Stimulated activated CD4-positive, alpha-beta T cell treated with anti-CD3 and anti-CD28 coated beads, Interleukin-1b, Interleukin-23, amount 100 ng/mL, for 1 hour (primary cell): ENCODE measurements at places on chromosomes 7 and 10.

DNA sequence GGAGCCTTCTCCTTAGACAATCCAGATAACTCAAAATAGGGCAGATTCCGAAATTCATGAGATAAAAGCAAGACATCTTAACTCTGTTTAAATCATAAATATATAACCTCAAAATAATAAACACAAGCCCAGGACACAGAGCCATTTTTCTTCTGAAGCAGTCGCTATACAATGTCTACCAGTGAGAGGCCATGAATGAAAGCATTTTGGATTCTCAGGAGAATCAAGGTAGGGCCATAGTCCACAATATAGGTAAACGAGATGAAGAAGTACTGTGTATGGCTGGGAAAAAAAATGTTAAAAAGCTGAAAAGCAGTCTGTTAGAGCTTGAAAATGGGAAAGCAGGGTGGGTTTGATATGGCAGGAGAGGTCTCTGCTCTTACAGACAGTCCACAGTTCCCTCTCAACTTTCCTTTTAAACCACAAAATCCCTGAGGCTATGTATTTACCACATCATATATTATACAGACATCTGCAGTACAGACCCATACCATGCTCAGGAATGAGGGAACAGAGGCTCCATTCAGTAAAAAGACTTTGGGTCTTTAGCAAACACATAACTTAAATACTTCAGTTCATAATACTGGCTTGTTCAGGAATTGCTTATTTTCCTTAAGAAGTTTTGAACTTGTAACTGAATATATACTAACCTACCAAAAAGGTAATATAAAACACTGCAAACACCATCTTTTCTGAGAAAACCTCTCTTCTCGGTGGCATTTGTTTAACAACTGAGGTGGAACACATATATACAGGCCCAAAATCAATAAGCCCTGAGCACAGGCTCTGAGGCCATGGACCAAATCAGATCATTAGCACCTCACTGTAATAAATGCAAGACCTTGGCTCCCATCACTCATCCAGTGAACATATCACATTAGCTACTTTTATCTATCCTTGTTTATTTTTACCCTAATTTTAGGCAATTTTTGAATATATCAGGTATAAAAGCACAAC, 109.3 kb downstream of the SORBS1 start:
- no peak for DNase-seq

GRCh38 chr10:122407375-122408125, 33.0 kb downstream of the PLEKHA1 start:
- no peak for DNase-seq

DNA sequence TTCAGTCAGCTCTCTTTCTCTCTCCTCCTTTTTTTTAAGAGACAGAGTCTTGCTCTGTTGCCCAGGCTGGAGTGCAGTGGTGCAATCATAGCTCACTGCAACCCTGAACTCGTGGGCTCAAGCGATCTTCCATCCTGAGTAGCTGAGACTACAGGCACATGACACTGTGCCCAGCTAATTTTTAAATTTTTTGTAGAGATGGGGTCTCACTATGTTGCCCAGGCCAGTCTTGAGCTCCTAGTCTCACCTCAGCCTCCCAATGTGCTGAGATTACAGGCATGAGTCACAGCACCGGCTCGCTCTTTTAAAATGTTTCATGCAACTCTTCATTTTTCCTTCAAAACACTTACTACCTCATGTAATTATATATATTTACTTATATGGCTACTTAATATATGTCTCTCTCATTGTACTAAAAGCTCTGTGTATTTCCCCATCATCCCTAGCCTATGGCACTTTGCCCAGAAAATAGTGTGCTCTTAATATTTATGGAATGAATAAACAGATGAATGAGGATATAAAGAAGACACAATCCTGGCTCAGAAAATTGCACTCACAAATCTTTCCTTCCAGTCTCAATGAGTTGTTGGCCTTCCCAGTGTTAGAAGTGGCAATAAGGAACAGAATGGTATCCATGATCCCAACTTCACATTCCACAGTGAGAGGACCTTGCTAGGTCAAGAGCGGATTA, 33.9 kb downstream of the EBLN1 start:
- no peak for DNase-seq

DNA sequence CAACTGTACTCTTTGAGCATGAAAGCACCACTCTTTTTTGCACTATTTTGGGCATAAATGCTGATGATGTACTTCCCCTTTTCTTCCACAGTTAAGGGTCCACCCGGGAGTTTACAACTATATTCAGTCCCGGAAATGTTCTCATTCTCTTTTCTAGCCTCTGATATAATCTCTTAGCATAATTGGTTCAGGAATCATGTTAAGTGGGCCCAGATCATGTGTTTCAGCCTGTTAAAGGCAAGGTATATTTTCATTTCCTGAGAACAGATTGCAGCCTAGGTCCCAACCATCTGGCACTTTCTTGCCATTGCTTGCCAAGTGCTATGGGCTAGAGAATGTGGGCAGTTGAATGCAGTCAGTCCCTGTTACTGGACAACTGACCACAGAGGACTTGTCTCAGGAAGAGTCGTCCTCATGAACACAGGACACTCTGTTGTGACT, 111.4 kb upstream of the GLCCI1 start:
- DNase-seq = no peak

DNA sequence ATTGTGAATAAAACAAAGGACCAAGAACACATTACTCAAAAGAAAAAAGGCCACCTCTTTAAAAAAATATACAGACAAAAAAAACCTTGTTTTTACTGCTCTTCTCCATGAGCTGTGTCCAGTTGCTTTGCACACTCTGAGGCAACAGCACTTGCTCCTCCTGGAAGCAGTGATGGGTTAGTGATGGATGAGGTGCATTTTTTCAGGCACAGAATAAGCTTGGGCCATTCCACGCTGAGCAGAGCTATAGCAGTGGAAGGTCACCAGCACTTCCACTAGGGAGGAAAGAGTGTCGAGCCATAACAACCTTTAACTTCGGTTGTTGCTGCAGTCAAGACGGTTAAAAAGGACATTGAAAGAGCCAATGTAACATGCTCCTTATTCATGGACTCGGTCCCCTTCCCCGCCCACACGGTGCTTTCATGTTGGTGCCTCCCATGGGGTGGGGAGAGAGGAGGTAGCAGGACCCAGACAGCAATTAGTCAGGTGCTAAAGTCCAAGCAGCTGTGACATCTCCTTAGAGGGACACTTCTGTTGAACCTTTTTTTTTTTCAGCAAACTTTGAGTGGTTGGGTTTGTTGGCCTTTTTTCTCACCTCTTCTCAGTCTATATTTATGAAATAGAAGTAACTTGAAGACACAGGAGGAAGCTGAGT, 136.5 kb upstream of the ADARB2 start:
- no peak for DNase-seq

GRCh38 chr10:7027913-7028808, 382.7 kb downstream of the SFMBT2 start:
- DNase-seq = no peak

- no peak for DNase-seq
These were observed 35.5 kb upstream of the CALN1 start for GRCh38 chr7:72447465-72448204.

DNA sequence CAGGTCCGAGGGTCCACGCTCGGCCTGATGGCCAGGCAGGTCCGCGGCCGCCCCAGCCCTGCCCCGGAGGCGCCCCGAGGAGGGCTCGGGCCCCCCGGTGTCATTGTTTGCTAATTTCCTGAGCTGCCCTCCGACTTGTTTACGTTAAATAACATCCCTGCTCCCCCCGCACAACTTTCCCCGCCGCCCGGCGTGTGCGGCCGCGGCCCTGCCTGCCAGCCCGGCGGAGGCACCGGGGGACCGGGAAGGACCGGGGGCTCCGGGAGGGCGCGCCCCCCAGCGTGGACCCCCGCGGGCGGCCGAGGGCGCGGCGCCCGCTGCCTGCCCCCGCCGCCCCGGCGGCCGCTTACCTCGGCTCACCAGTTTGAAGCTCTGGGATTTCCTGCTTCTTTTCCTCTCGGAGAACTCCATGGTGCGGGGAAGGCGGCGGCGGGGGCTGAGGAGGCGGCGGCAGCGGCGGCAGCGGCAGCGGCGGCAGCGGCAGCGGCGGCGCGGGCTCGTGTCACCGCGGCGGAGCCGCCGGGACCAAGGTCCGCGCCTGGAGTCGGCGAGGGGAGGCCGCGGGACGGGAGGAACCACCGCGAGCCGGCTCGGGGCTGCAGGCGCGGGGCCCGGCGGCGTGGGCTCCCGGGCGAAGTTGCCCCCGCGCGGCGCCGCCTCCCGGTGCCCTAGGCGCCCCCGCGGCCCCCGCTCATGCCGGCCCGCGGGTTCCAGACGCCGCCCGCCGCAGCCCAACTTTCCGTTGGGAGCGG, 515 bp downstream of the BEND7 start:
- no peak for DNase-seq

DNA sequence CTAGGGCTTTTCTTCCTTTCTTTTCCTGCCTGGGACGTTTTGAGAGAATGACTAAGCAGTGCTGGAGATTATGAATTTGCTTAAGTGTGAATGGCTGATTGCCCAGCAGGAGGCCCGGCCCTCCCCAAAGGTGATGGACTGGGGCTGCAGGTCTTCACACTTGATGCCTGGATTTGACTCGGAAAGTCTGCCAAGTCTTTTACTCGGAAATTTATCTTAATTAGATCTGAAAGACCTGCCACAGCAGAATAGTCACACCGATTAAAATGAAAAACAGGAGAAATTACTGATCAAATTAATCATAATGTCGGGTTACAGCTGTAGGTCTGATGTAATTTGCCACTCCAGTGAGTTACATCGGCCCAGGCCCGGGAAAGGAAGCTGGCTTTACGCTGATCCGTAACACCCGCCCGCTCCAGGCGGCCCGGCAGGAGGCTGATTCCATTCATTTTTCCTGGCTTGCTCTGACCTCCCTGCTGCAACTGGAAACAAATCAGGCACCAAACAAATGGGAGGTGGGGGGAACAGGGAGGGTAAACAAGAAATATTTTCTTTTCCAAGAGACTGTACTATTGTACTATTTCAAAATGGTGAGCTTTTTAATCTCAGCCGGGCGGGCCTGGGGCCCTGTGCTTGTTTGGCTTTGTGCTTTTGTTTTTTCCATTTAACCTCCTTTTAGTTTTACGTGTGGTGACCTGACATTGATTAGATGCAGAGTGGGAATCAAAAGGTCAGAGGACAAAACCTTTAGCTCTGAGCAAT, 212.4 kb upstream of the YAE1 start:
- DNase-seq = no peak

DNA sequence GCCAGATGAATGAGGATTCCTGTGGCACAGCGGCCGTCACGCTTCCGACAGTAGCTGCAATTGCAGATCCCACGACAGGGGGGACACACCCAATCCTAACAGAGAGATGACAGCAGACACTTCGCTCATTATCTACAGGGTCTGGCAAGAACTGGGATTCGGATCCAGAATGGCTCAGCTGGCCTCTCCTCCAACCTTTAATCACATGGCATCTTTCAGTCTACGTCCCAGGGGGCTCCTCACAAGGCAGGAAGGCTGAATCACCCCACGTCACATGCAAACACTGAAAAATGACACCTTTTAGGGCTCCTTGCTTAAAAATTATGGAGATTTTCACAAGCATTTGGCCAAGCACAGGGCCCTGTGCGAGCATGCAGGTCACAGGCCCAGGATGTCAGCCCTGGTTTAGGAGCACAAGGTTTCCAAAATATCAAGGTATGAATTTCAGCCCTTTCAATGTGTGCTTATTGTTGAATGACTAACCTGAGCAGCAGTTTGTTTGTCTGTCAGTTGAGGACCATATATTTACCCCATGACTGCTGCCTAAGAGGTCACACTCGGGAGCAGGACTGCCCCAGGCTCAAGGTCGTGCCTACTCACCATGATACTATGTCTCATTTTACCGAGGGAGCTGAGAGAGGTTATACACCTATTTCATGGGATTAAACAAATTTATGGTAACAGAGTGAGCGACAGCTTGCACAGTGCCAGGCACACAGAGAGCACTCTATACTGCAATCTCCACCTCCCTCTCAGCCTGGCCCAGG, 42.5 kb downstream of the CDCA7L start:
- no peak for DNase-seq

DNA sequence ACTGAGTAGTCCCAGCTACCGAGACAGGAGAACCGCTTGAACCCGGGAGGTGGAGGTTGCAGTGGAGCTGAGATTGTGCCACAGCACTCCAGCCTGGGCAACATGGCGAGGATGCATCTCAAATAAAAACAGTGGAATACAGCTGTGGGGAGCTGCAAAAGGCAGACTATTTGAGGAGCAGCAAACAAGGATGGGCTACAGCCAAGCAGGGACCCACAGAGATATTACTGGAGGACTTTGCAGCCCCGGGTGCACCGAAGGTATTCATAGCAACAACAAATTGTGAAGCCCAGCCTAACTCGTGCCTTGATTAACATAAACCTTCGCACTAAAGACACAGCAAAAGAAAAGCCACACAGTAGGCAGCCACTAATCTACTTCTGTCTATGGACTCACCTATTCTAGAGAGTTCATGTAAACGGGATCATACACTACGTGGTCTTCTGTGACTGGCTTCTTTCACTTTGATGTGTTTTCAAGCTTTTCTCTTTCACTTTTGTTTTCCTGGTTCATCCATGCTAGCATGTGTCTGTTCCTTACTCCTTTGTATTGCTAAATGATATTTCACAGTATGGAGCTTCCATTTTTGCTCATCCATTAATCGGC, 34.0 kb downstream of the PODXL start:
- no peak for DNase-seq

DNA sequence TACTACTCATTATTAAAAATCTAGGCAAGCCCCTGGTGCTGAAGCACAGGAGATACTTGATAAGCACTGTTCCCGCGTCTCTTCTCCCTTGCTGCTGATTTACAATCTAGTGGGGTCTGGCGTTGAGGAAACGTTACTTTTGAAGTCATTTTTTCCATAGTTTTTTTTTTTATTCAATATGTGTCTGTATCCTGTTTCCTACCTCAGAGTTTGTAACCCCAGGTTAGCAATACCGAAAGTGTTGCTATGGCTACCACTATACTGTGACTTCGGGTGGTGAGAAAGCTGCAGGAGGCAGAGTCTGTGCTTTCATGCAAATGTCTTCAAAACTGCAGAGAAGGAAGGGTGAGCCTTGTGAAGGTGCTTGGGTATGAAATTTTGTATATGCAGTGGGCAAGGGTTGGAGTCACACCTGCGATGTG, 458.8 kb upstream of the GHITM start:
- no peak for DNase-seq

DNA sequence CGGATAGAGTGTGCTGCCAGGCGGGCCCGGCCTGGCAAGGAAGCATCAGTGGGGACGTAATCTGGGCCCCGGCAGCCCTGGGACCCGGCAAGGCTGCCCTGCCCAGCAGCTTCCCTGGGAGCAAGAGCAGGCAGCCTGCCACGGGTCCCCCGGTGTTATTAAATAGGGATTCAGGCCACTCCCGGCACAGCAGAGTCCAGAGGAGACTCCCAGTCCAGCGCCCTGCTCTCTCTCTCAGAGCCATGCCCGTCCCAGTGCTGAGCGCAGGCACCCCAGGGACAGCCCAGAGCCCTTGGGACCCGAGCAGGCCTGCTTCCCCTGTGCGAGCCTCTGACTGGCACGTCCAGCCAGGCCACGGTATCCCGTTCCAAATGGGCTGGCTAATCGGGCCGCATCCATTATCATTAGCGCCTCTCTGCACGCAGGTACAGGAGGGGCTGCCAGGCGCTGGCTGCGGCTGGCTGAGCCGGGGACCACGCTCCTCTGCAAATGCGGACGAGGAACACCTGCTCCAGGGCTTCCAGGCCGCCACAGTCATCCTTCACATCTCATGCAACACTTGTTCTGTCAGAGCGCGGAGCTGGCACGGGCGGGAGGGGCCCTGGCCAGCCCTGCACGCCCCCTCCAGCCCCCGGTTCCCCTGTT, 344.2 kb upstream of the MKI67 start:
- no peak for DNase-seq
